ENCODE measurements at places on chromosomes 16 and 17.

- DNase-seq: no peak
These were observed 3.9 kb downstream of the SLC47A2 start for GRCh38 chr17:19712436-19713004.

- no peak for DNase-seq
These were observed 80.3 kb downstream of the GSG1L start for GRCh38 chr16:27983244-27983643.

- DNase-seq: peak; percentile 30
These were observed 1.6 kb downstream of the ACTG1 start for GRCh38 chr17:81510785-81511553.

GRCh38 chr16:78505036-78505435, 405.6 kb downstream of the WWOX start:
- no peak for DNase-seq

DNA sequence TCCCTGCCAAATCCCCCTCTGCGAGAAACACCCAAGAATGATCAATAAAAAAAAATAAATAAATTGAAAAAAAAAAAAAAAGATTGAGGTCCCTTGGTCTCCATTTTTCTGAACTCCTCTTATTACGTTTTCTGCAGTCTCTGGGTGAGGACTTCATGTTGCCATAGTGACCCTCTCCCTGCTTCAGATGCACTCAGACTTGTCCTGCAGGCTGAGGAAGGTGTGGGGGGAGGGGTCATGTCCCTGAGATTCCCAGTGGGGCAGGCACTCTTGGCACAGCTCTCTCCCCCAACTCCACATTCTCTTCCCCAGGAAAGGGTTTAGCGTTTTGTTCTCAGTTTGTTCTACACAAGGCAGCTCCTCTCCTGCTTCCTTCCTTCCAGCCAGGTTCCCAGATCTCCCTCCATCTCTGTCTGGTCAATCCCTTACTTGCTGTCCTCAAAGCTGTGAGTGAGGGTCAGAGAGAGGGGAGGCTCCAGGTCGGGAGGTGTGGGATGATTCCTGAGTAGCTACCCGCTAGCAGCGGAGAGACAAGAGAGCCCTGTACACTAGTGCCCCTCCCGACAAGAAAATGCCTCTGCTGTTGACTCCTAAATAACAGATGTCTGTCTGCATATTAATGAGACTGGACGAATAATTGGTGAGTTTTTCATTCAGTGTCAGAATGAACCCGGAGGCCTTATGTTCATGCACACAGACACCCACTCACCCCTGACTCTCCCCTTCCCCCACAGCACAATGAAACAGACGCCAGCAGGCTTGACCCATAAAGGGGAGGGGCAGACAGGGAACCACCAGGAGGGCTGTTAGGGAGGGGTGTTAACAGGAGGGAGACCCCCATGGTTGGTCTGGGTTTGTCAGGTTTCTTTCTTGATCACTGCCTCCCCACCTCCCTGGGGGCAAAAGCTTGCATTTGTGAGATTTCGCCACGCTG, 9.2 kb downstream of the RND2 start:
- DNase-seq: no peak

- no peak for DNase-seq
These were observed 7.0 kb upstream of the SPATA2L start for GRCh38 chr16:89708481-89708931.

DNA sequence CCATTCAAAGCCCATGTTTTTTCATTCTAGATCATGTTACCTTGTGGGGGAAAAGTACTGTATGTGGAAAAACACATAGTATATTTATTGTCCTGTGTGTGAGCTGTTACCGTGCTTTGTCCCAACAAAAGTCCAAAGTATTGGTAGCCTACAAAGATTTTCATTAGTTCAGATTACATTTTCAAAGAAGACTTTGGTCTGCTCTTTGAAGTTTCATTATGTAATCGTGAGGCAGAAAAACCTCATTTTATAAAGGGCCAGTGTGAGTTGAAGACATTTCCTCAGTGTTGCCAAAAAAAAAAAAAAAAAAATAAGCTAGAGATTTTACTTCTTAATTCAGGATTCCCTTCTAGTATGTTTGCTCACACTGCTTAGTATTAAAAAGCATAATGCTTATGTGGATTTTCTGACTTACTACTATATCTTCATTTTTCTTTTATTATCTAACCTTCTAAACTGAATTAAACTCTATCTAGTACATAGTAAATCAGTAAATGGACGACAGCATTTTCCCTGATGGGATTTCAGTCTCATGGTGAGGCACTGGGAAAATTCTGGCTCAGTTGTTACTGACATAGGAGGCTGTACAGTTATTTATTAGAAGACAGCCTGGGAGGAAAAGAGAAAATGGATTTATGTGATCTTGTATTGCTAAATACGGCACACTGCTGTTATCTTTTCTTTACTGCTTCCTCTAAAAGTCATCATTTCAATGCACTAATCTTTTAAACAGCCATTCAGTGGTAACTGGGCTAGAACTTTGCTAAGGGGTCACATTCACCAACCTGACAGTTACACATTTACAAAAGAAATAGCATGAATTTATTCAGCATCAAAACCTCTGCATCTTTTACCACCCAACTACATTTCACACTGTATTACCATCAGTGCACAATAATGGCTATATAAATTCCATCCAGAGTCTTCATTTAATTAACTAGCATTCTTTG, 100.6 kb downstream of the STXBP4 start:
- DNase-seq: no peak

- DNase-seq: no peak
These were observed 103.7 kb downstream of the NPIPB5 start for GRCh38 chr16:22614271-22614947.

GRCh38 chr16:4117250-4117578, 972 bp upstream of the ADCY9 start:
- DNase-seq: no peak

- DNase-seq: no peak
These were observed 33.1 kb upstream of the GSE1 start for GRCh38 chr16:85579923-85580580.

GRCh38 chr17:73091770-73092522, 542 bp downstream of the SLC39A11 start:
- DNase-seq: no peak

GRCh38 chr17:17736205-17737183, 55.2 kb downstream of the RAI1 start:
- no peak for DNase-seq

GRCh38 chr17:2319051-2319450, 15.3 kb downstream of the SRR start:
- no peak for DNase-seq

- no peak for DNase-seq
These were observed 39.3 kb upstream of the TOB1 start for GRCh38 chr17:50905460-50905803.

DNA sequence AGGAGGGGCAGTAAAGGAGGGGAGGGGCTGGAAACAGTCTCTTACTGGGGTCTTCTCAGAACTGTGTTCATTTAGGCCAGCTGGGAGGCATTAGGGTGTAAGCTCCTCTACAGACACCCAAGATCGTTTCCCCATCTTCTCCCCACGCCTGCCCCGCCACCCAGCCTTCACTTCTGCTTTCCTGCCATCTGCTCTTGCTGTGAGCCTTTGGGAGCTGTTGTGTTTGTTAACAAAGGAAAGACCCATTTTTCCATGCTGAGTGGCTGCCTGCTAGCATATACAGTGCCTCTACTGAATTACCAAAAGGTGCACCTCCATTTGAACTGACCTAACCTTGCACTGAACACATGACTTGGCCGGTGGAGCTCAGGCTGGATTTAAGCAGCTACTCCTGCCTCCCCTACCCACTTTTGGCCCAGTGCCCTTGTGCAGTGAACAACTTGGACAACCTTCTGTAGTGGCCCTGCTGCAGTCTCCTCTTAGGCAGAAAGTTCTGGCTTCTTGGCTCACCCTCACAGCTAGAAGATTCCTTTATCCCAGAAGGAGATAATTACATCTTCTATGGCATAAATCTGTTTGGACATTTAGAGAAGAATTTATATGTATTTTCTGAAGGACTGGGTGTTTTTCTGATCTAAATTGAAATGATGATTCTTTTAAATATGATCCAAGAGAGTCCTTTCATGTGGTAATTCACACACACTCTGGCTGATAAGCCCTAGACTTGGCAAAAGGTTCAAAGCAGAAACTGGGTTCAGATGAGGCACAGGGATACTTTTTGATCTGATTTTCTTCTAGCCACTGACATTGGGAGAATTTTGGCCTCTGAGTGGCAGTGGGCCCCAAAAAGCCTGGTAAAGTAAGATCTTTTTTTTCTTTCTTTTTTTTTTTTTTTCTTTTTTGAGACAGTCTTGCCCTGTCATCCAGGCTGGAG, 81.9 kb upstream of the HNF1B start:
- DNase-seq: no peak

GRCh38 chr16:85567101-85567866, 45.8 kb upstream of the GSE1 start:
- no peak for DNase-seq

- no peak for DNase-seq
These were observed 6.6 kb upstream of the SHCBP1 start for GRCh38 chr16:46627746-46628145.

- peak; percentile 46 for DNase-seq
These were observed at the start of gene WNT9B for GRCh38 chr17:46851029-46851741. WNT9B (plus strand) TSS chr17:46851583; CDS start chr17:46851639, 56 bp downstream.

DNA sequence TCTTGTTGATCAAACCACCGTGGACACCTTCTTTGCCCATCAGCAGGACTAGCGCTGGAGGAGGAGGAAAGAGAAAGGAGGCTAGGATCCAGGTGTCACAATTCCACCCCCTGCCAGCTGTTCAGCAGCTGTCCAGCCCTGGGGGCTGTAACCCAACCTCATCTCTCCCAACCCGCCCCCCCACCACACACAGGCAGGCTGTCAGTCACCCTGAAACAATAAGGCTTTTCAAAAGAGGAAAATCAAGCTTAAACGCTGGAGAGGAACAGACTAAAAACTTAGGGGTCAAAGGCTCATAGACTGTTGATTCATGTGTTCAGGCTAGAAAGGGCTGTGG, 2.4 kb downstream of the PFN1 start:
- no peak for DNase-seq

- DNase-seq: no peak
These were observed 47.0 kb downstream of the PGS1 start for GRCh38 chr17:78425429-78425828.

DNA sequence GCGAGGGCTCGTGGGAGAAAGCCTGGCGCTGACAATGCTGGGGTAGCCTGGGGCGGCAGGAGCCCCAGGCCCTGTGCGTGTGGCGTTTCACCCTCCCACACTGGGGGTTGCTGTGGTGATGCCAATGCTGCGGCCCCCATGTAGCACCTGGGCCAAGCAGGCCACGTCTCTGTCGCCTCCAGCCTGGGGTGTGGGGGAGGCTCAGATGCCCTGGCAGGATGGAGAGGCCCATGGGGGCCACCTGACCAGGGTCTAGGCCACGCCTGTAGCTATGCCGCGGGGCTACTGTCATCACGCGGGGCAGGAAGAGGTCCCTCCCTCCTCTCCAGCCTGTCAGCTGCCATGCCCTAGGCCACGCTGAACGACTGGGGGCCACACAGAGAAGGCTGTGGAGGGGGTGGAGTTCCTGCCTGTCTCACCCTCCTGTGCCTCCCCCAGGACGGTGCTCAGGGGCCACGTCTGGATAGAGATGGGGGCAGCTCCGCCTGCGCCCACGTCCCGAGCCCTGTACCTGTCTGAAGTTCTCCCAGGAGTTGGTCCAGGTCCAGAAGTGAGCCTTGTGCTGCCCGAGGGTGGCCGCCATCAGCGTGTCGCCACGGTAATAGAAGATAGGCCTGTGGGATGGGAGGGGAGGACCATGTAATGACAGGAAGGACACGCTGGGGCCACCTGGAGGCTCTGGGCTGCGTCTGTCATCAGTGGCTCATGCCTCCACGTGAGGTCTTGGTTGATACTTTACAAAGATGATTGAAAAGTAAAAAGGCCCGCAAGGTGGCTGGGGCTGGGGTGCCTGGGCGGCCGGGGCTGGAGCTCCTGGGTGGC, 12.7 kb upstream of the APRT start:
- no peak for DNase-seq

DNA sequence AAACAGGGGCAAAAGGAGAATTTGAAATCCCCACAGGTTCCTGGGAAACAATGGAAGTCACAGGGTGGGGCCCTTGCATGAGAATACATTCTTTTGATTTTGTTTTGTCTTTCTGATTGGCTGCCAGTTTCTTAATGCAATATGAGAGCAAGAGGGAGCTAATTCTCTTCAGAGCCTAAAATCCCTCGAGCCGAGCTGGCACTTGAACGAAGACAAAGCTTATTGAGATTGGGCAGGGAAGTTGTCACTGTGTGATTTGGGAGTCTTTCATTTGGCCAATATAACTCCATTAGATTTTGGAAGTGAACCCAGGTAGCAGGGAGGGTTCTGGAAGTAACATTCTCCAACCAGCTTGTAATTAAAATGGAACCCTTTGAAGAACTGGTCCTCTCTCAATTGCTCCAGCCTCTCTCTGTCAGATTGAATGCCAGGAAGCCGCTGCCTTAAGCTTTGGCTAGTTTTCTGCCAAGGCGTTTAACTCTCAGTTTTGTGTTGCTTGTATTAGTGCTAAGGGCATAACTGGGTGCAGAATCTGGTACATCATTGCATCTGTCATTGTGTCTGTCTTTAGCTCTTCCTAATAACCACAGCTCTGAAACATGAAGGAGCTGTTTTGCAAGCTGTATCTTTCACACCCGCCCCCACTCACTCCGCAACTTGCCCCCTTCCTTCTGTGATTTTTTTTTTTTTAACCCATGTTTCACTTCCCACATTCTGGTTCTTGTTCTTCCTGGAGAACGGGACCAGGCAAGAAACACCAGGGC, 272.0 kb downstream of the MAF start:
- no peak for DNase-seq

- no peak for DNase-seq
These were observed 41.4 kb downstream of the SF3B3 start for GRCh38 chr16:70565053-70565452.

DNA sequence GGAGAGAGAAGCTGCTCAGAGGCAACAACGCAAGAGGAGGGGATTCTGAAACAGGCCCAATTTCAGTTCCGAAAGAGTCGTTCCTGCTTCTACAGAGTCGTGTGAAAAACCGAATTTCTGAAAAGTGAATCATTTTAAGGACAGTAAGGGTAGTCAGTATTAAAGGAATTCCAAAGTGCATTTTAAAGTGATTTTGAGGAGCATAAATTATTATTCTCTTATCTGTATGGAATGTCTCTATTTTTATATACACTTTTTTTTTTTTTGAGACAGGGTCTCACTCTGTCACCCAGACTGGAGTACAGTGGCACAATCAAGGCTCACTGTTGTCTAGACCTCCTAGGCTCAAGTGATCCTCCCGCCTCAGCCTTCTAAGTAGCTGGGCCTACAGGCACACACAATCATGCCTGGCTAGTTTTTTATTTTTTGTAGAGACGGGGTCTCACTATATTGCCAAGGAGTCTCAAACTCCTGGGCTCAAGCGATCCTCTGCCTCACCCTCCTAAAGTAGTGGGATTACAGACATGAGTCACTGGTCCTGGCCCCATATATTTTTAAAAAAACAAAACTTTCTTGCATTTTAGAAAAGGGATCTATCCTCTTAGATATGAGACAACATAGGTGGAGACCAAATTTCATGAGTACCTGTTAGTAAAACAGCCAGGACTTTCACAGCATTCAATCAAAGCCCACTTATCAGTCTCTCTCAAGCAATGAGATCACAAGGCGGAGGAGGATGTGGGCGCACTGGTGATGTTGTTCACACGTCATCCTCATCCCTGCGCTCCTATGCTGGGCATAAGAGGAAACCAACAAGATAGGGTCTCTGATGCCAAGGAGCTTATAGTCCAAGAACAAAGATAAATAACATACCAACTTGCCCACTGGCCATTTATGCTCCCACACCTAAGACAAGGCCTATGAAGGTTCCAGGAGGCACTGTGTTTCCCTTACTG, 53.2 kb downstream of the SMG6 start:
- no peak for DNase-seq

GRCh38 chr16:10950393-10950792, 6.0 kb downstream of the CLEC16A start:
- DNase-seq: no peak
